ENCODE measurements at places on chromosomes 6 and 20. TPM values are rescaled to one million over a fixed set of nuclear protein-coding genes. Genes with fewer than 3 reads are reported as not detected.

DEFB132 gene
- total RNA-seq = not detected

LIME1 gene
- total RNA-seq = 1.6 TPM

SLC24A3 gene
- 2.3 TPM for total RNA-seq

PROCR gene
- 60.6 TPM for total RNA-seq

FAM217A gene
- not detected for total RNA-seq

PREX1 gene
- 10.9 TPM for total RNA-seq

RHAG gene
- total RNA-seq = not detected

GUCA1A gene
- total RNA-seq = not detected

CYP21A2 gene
- not detected for total RNA-seq

MOG gene
- not detected for total RNA-seq

LY6G6C gene
- total RNA-seq = not detected

SPAG4 gene
- 7.3 TPM for total RNA-seq

ARMH2 gene
- total RNA-seq = not detected

CDSN gene
- total RNA-seq = not detected

TMC2 gene
- total RNA-seq = not detected

SPATA2 gene
- total RNA-seq = 3.1 TPM

GABRR1 gene
- total RNA-seq = not detected

NHLRC1 gene
- 3.2 TPM for total RNA-seq

CCDC170 gene
- 2.8 TPM for total RNA-seq

LINC00237 gene
- not detected for total RNA-seq

HTR1B gene
- 0.22 TPM for total RNA-seq

HLA-DQB2 gene
- total RNA-seq = not detected

VNN1 gene
- total RNA-seq = 0.32 TPM

SLC18B1 gene
- total RNA-seq = 8.2 TPM

PAX1 gene
- total RNA-seq = not detected

TRIM31 gene
- not detected for total RNA-seq

CLPSL2 gene
- not detected for total RNA-seq

HLA-DRB5 gene
- total RNA-seq = 0.32 TPM

IL17F gene
- total RNA-seq = not detected

CTAGE9 gene
- total RNA-seq = not detected

SLC52A3 gene
- total RNA-seq = not detected

MEI4 gene
- under 0.01 TPM for total RNA-seq

ABCC10 gene
- 17.5 TPM for total RNA-seq

ZSCAN16 gene
- total RNA-seq = 3.6 TPM

L3MBTL3 gene
- 8.9 TPM for total RNA-seq

ADA gene
- 8.4 TPM for total RNA-seq

RAD21L1 gene
- total RNA-seq = not detected

SYCP2L gene
- 0.43 TPM for total RNA-seq

Data from articular chondrocyte of knee joint (primary cell).